ENCODE measurements at places on chromosomes 7 and 10.
A peak's percentile ranks its signal among the peaks of the same experiment; 100 is the strongest.

- H3K4me3 ChIP-seq, result no peak overlapping the region
- no peak overlapping the region for H3K27ac ChIP-seq
- DNase-seq, result no peak
Observed at GRCh38 chr10:96034625-96035024, 8.8 kb upstream of the CCNJ start.

DNA sequence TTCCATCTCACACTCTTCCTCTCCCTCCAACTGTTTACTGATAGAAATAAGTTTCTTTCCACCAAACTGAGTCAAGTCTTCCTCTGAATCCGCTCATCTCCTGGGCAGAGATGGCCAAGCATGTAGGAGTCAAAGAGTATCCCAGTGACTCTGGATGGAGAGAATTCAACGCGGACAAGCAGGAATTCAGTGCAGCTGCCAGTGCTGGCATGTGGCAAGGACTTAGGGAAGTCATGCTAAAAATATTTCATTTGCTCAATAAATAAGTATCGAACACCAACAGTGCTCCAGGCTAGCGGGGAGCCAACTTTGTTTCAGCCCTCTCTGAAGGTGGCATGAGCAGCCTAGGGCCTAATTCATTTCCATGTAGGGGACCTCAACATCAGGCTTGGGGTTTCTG lies 351.6 kb upstream of the ZMIZ1 start:
- no peak overlapping the region for H3K4me3 ChIP-seq
- peaks cover 15% of the 10 kb centered on the region for H3K4me1 ChIP-seq
- H3K27ac ChIP-seq, result no peak overlapping the region
- no peak for DNase-seq
- no peaks in the 10 kb centered on the region for H3K27me3 ChIP-seq

- H3K4me1 ChIP-seq, result peaks cover 14% of the 10 kb centered on the region
- no peaks in the 10 kb centered on the region for H3K36me3 ChIP-seq
- H3K27ac ChIP-seq, result no peak overlapping the region
- H3K27me3 ChIP-seq, result peaks cover 61% of the 10 kb centered on the region
- H3K4me3 ChIP-seq, result no peak overlapping the region
- peak; percentile 71 for DNase-seq
Observed at GRCh38 chr7:155815332-155816191, 3.3 kb upstream of the SHH start.

GRCh38 chr10:130236711-130237110 lies 100.5 kb downstream of the GLRX3 start:
- no peaks in the 10 kb centered on the region for H3K4me1 ChIP-seq
- peaks cover 7% of the 10 kb centered on the region for H3K36me3 ChIP-seq
- DNase-seq, result no peak
- peak overlapping the region; percentile 71 for H3K27ac ChIP-seq
- no peak overlapping the region for H3K4me3 ChIP-seq

DNA sequence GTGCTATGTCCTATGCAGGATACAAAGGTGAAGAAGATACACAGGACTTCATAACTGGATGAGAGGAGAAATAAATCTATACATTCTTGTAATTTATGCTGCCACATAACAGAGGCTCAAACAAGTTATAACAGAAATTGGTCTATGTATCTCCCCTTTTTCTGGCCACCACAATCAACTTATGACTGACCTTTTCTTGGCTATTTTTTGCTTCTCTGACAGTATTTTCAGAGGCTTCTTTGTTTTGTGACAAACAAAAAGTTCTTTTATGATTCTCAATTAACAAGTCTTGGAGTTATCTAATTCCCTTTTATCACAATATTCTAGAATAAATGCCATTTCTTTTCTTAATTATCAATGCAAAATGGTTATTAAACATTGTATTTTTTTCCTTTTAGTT lies 953.0 kb upstream of the ZWINT start:
- H3K4me3 ChIP-seq, result no peak overlapping the region
- H3K4me1 ChIP-seq, result peaks cover 27% of the 10 kb centered on the region
- H3K27me3 ChIP-seq, result no peaks in the 10 kb centered on the region
- H3K27ac ChIP-seq, result no peak overlapping the region
- no peak for DNase-seq
- no peaks in the 10 kb centered on the region for H3K36me3 ChIP-seq

DNA sequence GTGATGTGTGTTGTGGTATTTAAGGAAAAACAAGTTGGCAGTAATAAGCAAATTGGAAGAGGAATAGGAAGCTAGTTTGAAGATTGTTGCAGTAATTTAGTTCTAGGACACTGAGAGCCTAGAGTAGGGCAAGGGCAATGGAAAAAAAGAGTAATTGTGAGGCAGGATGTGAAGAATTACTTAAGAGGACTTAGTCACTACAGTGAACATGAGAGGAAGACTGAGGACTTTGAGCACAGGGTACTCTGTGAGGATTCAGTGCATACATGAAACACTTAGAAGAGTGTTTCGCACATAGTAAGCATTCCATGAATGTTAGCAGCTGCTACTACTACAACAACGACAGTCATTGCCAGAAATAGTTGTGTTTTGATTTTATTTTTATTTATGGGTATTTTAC lies 30.9 kb upstream of the DKK1 start:
- no peaks in the 10 kb centered on the region for H3K36me3 ChIP-seq
- no peak overlapping the region for H3K27ac ChIP-seq

Data from neural crest cell (in vitro differentiated cells).